Effector memory CD4-positive, alpha-beta T cell (primary cell): ENCODE measurements at places on chromosomes 1 and 21.

DNA sequence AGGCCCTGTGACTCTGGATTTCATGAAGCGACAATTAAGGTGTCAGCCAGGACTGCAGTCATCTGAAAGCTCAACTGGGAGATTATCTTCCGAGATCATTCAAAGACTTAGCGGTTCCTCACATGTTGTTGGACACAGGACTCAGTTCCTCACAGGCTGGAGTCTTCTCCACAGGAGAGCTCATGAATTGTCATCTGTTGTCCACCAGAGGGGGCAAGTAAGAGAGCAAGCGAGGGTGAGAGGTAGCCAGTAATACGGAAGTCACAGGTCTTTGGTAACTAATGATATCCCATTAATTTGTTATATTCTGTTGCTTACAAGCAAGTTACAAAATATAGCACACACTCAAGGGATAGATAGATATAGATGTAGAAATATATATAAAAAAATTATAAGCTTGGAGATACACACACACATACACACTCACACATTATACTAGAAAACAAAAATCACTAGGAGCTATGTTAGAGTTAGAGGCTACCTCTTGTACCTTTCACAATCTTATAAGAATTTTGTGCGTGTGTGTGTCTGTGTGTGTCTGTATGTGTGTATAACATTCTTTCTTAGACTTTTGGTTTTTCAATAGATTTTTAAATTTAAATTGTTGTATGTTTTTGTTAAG, 1695.3 kb downstream of the BRINP3 start:
- DNase-seq, result no peak

- DNase-seq, result no peak
Observed at GRCh38 chr1:192530254-192530653, 45.3 kb upstream of the RGS1 start.

GRCh38 chr1:109502364-109502851, 7.1 kb downstream of the AMIGO1 start:
- peak; percentile 51 for DNase-seq

- DNase-seq, result no peak
Observed at GRCh38 chr1:228938537-228938901, 203.2 kb downstream of the RHOU start.

DNA sequence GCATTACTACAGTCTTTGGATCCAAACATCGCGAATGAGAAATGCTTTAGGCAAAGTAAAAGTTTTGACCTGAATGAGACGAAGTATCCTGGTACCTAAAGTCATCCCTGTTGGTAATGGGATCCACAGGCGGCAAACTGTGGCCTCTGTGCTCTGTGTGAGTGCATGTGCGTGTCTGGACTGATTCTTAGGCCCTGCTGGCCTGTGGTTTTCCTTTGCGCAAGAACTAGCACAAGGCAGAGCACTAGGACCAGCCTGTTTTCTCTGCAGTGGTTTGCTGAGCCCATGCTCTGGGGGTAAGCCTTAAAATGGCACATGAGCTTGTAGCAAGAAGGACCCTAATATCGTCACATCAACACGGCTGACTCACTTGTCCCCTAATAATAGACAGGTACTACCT, 251.2 kb downstream of the DSCAM start:
- no peak for DNase-seq

DNA sequence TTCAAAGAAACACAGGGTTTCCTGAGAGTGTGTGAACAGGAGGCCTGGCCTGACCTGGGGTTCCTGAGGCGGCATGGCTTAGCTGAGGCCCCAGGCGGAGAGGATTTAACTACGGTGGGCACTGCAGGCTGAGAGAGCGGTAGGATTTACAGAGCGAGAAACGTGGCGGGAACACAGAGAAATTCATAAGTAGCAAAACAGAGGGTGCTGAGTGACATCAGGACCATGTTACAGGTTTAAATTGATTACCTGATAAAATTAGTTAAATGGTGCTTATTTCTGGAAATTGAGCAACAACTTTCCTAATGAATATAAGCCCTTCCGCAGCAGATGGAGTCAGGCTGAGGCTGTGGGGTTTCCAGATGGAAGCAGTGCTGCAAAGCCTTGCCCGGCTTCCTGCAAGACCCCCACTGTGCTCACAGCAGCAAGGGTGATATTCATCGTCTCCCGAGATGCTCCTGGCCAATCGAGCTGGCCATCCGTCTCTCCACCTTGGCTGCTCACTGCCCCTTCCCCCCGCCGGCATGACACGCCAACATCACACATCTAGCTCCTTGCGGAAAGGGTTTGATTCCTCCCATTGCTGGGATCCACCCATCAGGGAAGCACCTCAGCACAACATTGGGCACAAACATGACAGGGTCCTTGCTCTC, 69.4 kb upstream of the MORC3 start:
- no peak for DNase-seq

DNA sequence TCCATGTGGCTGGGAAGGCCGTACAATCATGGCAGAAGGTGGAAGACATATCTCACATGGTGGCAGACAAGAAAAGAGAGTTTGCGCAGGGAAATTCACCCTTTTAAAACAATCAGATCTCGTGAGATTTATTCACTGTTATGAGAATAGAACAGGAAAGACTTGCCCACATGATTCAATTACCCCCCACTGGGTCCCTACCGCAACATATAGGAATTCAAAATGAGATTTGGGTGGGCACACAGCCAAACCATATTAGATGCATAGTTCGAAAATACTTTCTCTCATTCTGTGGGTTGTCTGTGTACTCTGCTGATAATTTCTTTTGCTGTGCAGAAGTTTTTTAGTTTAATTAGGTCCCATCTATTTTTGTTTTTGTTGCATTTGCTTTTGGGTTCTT, 990.3 kb downstream of the PLA2G4A start:
- DNase-seq, result no peak

DNA sequence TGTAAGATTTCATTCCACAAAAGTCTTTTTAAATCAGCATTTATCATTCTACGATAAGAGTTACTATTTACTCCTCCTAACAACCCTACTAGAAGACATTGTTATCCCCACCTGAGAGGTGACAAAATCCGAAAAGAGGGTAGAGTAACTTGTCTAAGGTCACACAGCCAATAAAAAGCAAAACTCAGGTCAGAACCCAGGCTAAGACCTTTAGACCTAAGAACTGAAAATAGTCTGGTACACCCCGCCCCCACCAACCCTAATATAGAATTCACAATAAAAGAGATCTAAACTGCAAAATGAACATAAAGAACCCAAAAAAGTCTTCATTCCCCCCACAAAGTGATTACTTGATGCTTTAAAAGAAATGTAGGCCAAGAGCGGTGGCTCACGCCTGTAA, 18.6 kb downstream of the COA7 start:
- no peak for DNase-seq

DNA sequence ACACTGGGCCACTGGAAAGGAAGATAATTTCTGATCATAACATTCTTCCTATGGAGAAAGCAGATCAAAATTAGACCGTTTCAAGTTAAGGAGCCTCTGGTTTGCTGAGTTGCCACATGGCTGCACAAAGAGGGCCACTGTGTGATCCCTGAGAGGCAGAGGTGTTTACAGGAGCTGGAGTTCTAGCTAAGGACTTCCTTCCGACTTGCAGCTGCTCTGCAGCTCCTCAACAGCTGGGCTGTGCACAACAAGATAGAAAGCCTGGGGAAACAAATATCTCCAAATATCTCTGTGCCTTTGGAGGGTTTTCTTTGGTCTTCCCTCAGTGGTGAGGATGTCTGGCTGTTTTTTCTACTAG, 26.8 kb downstream of the GADD45A start:
- DNase-seq, result no peak

DNA sequence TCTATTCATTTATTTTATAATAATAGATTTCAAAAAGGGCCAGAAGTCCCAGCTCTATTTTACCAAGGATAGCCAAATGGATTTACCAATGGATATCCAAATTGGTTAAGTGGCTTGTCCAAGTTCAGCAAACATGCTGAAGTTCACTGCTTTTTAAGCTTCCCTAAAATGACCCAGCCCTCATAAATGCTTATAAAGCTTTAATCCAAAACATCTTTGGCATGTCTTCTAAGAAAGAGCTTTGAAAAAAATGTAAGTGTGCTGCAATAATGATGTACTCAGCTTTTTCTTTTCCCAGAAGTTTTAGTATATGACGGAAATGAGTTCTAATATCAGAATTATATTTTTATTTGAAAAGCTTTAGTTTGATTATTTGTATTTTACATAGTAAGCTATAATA, 451.5 kb upstream of the ADAMTS5 start:
- DNase-seq, result no peak

GRCh38 chr1:192080684-192081083, 77.6 kb upstream of the RGS18 start:
- DNase-seq, result no peak

DNA sequence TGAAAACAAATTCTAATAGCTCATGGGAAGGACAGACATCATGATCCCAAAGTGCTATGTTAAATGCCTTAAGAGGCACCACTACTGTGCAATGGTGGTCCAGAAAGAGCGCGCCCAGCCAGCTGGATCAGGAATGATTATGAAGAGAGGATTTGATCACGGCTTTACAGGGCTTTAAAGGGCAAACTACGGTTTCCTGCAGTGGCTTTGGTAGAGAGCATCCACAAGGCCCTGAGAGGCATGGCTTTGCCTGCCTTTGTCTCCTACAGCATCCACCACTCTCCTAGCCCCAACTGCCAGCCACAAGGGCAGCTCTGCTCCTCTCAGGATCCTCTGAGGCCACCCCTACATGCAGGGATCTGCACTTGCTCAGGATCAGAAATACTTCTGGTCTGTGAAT, 40.7 kb downstream of the ZNF281 start:
- no peak for DNase-seq

DNA sequence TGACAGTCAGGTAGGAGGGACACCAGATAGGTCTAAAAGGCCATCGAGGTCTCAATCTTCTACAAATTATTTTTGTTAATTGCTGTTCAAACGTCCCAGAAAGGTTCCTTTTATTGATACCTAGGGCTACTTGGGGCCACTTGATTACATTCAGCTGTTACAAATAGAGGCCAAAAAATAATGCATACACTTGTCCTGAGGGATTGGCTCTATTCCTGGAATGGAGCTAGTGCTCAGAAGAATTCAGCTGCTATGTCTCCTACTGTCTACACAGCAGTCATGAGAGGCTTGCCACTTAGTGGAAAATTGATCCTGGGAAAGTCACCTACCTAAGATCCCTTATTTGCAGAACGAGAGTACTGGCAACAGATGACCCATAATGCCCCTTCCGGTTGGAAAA, 498.3 kb downstream of the ADGRL2 start:
- DNase-seq, result no peak

- DNase-seq, result no peak
Observed at GRCh38 chr1:15153842-15154479, 414 bp downstream of the TMEM51 start.

GRCh38 chr1:85756864-85757263, 48.6 kb upstream of the ZNHIT6 start:
- DNase-seq, result no peak

DNA sequence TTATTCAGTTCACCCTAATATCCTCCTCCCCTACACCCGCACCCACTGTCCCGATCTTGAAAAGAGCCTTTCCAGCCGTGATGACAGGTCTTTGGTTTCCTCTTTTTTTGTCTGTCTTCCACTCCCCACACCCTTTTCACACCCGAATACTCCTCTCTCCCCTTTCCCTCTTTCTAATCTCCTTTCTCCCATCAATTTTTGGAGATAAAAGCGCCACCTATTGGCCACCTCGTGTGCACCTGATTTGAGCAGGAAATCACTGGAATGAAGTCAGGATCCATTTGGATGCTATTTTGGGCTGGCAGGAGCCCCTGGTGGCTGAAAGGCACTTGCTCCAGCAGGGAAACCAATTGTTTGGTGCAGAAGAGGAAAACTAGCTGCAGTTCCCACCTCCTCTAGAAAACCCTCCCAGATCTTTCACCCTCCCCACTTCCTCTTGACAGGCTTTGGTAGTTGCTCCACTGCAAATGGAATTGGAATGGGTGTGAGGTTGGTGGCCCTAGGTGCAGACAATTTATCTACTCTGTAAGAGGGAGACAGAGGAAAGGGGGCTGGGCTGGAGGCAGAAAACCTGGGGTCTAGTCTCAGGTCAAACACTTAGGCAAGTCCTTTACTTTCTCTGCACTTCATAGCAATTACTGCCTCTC, 8.4 kb downstream of the FOXE3 start:
- no peak for DNase-seq

- no peak for DNase-seq
Observed at GRCh38 chr1:221759436-221759835, 17.5 kb upstream of the DUSP10 start.

- DNase-seq, result no peak
Observed at GRCh38 chr1:162882248-162882674, 21.3 kb upstream of the CCDC190 start.

DNA sequence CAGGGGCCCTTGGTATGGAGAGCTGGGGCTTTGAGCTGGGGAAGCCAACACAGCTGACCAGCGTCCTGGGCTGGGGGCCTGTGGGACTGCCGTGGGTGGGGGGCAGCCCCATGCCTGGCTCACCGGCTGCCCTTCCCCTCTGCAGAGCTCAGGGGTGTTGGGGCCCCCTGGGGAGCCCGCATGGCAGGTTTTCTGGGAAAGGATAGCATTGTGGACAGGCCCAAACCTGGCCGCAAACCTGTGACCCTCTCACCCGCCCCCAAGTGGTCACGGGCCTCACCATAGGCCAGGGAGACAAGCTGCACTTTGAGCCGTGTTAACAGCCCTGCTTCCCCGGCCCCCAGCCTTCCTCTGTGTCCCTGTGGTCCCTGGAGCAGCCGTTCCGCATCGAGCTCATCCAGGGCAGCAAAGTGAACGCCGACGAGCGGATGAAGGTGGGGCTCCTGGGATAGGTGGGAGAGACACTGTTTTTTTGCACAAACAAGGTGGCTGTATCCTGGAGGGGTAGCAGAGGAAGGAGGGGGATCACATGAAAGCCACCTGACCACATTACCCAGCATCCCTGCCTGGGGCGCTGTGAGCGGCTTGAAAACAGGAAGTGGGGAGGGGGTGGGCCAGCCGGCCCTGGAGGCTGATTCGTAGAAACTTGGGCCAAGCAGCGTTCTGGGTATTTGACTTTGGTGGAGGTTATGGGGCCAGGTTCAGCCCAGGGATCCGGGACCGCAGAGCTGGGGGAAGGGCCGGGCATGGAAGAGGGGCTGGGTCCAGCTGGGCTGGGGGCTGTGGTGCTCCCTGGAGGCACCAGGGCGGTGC, 65.9 kb downstream of the PIK3CD start:
- DNase-seq, result peak; percentile 78

DNA sequence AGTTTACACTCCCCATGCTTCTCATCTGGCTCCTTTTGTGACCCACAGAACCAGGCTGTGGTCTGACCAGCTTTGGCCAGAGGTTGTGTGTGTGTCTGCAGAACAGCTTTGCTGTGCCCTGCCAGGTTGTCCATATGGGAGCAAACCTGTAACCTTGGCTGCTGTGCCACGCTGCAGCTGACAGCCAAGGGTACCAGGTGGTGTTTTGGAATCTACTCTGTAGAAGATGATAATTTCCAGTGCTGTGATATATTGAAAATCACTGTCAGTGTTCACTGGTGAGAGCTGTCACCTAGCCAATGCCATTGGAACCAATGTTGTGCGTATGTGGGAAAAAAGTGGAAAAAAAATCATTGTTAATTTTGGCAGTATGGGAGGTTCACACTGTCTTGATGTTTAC, 18.2 kb downstream of the CENPF start:
- DNase-seq, result no peak

DNA sequence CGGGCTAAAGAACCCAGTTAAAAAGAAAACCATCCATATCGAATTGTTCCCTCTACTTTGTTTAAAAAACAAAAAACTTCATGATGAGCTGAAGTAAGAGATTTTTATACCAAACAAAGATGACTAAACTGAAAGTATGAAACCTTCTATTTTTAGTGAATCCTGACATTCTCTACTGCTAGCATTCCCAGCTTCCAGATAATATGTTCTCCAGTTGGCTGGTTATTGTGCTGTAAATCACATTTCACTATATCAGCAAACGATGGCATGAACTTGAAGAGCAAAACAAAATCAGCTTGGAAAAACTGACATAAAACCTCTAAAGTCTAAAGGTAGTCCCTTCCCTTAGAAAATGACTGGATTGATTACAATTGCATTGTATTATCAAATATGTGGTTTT, 68.1 kb upstream of the APP start:
- no peak for DNase-seq
